ENCODE measurements at places on chromosomes 13 and 19.

- no peak for DNase-seq
Observed at GRCh38 chr19:3420909-3421619, 54.7 kb downstream of the NFIC start.

DNA sequence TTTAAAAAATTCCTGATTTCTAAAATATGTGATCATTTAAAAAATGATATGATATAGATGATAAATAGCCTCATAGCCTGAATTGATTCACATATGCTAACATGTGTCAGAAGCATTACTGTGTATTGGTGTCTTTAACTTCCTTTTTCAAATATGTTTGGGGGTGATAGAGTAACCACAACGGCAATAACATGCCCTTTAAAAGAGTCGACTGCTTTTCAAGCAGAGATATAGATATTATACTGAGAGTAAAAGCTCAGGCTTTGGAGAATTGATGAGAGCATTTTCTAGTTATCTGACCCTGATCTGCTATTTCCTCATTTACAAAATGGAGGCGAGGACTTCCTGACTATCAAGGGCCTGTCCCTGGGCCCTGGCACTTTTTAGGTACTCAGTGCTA is 260.5 kb downstream of the DCT start:
- no peak for DNase-seq

- DNase-seq = no peak
Observed at GRCh38 chr13:112443191-112443994, 67.2 kb downstream of the SPACA7 start.

DNA sequence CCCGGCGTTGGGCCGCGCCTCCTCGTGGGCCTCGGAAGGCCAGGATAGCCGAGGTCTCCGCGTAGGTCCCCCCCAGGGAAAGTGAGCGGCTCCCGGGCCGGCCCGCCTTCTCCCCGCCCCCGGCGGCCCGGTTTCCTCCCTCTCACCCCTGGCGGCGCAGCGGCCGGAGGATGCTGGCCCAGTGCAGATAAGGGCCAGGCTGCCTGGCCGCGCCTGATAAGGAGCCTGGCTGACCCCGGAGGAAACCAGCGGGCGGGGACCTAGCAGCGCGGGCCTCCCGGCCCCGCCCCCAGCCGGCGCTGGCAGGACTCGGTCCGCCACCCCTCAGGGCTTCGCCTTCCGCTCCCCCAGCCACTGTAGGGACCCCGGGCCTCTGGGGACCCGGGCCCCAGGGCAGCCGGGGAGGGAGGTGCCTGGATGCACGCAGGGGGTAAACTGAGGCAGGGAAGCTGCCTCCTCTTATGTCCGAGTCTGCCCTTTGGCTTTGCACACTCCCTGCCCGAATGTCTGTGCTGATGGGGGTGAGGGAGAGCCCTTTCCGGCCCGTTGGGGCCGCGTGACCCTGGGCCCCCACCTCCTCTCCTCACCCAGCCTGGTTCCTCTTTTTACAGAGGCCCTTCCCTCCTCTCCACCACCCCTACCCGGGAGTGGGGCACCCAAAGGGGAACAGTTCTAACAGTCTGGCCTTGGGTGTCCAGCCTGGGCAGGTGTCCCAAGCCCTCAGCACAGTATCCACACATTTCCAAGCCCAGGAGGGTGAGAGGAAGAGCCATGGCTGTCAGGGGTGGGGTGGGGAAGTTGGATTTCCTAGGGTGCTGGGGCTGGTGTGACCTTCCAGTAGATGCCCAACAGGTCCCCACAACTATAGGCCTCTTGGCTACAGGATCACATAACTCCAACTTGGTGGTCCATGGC is at the start of gene LYL1:
LYL1 (minus strand) TSS at position 193 of the 915 bp plus-strand sequence. CDS start 1,687 bp downstream, outside the sequence.
- DNase-seq = no peak

- no peak for DNase-seq
Observed at GRCh38 chr13:106981051-106981450, 413.1 kb upstream of the ARGLU1 start.

- no peak for DNase-seq
Observed at GRCh38 chr19:33948651-33949335, 152.1 kb downstream of the KCTD15 start.

DNA sequence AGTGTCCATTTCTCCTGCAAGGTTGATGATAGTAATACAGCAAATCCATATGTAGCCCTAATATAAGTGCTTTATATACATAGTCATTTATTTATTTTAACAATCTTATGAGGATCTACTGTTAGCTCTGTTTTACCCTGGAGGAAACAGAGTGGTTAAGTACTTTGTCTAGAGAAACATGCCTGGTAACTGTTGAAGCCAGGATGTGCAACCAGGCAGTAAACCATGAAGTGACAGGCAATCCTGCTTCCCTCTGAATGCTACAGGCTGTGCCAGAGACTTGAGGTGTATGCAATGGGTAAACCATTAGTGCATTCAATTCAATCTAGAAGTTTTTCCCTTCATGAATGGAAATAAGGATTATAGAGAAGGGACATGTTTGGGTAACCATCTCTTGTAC is 911.0 kb downstream of the PCDH17 start:
- DNase-seq = no peak

DNA sequence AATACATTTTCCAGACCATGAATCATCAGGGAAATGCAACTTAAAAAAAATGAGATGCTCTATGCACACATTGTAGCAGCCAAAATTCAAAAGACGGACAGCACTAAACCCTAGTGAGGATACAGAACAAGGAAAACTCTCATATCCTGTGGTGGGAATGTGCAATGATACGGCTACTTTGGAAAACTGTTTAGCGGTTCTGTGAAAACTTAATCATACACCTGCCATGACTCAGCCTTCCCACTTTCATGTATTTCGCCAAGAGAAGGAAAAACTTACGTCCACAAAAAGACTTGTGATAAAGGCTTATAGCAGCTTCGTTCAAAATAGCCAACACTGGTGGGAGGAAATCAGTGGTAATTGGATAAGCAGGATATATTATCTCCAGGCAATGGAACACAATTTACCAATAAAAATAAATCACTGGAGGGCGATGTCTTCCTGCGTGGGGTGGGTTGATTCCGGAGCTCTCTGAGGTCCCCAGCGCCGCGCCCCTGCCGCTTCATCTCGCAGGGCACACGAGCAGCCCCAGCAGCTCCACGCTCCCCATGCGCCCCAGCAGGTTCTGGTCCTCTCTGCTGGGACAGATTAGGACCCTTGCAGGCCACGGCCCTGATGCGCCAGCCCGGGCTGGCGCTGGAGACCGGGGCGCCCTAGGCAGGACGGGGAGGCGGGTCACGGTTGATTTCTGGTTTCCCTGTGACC is 97.2 kb upstream of the ARHGEF7 start:
- DNase-seq = no peak

DNA sequence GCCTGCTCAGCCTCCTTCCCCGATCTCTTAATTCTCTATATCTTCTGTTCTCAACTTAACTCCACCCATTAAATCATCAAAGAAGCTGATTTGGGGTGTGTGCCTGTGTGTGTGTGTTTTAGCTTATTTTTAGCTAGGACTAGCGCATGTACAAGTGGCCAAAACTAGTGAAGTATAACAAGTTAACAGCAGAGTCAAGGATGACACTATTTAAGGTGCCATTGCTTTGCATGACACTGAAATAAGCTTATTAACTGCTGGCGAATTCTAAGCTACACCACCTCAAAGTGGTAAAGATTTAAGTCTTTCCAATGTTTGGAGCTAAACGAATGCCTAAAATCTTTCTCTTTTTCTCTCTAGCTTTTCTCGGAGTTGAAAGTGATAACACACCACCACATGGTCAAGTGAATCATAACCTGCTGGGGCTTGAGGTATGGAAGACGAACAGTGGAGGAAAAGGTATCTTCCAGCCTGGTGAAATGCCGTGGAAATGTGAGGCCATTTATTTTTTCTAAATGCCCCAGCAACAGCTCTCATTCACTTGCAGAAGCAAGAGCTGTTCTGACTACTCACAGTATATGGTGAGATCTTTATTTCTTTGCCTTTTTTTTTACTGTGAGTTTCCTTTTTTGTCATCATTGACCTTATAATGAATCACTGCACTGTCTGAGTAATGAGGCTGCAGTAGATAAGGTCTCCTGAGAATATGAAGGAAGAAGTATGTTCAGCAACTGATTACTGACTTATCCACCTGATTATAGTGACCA is 570.3 kb downstream of the PCDH9 start:
- peak; percentile 47 for DNase-seq

DNA sequence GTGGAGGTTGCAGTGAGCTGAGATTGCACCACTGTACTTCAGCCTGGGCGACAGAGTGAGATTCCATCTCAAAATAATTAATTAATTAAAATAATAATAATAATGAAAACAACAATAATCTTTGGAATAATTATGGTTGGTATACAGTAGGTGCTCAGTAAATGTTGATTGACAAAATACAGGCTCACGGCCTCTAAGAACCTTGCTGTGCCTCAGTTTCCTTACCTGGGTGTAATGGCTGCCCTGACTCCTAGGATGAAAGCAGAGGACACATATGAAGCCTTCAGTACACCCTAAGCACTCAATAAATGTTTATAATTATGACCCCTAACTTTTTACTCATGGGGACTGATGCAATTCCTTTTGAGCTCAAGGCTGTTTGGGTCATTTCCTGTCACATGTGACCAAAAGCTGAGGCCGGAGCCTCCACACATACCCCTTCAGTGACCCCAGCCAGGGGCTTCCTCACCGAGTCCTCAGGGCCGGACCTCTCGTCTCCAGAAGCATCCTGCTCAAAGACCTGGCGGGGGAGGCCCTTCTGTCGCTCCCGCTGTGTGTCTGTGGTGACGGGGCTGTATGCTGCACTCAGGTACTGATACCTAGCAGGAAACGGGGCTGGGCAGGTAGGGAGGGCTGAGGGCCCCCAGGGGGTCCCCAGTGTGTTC is 10.5 kb downstream of the DOCK6 start:
- no peak for DNase-seq

- no peak for DNase-seq
Observed at GRCh38 chr13:73849292-73849691, 284.9 kb downstream of the KLF12 start.

GRCh38 chr13:74687442-74688182 is 553.4 kb upstream of the KLF12 start:
- DNase-seq = no peak

- no peak for DNase-seq
Observed at GRCh38 chr19:50628146-50628545, 11.5 kb downstream of the SYT3 start.

DNA sequence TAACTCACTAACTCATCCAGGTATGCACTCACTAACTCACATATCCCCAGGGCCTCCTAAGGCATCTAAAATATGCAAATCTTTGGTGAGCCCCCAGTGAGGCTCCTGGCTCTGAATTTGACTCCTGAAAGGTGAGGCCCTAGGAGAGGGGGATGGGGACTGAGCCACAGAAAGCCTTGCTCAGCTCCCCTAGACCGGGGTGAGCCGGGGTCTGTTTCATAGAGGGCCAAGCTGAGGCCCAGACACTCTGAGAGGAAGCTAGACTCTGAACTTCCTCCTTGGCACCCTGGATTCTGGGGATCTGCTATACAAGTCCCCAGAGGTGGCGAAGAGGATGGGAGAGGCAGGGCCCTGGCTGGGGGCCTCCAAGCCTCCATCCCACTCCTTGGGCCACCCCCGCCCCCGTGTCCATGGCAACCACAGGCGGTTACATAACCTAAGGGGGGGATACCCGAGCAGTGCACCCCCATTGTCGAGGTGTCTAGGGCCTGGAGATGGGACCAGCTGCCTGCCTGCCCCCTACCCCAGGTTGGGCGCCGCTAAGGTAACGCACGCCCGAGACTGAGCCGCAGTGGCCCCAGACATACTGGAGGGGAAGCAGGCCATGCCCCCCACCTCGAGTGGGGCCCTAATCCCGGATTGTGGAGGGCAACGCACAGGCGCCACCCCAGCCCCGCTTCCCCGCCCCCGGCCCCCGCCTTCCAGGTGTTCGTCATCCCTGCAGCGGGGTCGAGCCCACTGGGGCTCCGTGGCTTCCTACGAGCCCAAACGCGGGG is 646 bp downstream of the ABHD8 start:
- DNase-seq = no peak

GRCh38 chr13:69857183-69857821 is 250.3 kb upstream of the ATXN8OS start:
- peak; percentile 1 for DNase-seq

GRCh38 chr19:35776102-35776788 is 881 bp downstream of the ARHGAP33 start:
- no peak for DNase-seq

- DNase-seq = no peak
Observed at GRCh38 chr19:39692166-39692565, 12.1 kb upstream of the LGALS14 start.

- no peak for DNase-seq
Observed at GRCh38 chr13:103730407-103730806, 664.2 kb upstream of the SLC10A2 start.

DNA sequence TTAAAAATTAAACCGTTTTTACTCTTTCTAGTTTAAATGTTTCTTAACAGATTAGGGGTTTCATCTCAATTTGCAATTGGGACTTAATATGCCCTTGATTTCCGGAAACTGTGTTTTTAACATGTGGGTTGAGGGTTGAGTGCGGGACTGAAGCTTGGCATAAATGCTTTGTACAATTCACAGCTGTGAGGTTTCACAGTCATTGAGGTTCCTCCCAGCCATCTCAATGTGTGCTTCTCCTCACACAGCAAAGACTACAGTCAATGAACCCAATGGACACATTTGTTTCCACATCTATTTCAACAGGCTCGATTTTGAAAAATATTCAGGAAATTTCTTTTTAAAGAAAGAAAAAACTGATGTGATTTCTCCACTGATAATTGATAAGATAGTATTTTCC is 328.6 kb downstream of the TBC1D4 start:
- DNase-seq = no peak

DNA sequence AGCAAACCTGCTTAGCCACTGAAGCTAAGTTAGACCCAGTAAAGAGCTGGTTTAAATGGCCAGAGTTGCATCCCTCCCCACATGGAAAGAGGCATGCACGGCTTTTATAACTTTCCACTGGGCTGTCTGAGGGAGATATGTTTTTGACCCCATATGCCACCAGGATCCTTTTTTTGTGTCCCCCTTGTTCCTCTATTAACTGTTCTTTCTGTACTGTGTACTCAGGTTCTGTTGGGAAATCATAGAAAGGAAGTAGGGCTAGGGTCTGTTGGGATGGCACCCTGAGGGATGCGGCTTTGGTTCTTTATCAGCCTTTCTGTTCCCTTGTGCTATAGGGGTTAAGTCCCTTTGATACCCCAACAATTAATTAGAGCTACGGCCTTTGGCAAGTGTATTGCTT is 12.2 kb upstream of the TM9SF2 start:
- DNase-seq = no peak

DNA sequence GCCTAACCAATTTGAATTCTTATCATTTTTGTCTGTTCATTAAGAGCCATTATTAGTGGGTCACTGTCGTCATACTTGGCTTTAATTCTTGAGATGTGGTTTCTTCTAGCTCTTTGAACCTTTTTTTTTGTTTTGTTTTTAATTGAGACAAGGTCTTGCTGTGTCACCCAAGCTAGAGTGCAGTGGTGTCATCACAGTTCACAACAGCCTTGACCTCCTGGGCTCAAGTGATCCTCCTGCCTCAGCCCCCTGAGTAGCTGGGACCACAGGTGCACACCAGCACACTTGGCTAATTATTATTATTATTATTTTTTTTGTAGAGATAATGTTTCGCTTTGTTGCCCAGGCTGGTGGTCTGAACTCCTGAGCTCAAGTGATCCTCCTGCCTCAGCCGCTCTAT is 25.8 kb upstream of the LDLR start:
- no peak for DNase-seq

Data from fibroblast of the conjunctiva (primary cell).